SW480 (cell line): ENCODE measurements at places on chromosomes 5 and 9.

- no peak for DNase-seq
Observed at GRCh38 chr9:11755951-11756350, 937.2 kb upstream of the TYRP1 start.

DNA sequence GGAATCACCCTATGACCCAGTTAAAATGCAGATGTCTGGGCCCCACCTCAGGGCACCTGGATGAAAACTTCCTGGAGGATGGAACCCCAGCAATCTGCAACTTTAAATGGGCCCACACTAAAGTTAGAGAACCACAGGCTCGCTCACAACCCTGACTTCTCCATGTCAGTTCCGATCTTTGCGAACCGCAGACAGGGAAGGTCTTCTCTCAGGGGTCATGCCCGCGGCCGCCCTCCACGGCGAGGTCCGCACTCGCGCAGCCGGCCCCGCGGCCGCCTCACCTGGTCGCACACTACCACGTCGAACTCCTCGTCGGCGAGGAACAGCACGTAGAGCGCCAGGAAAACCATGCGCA, 499 bp downstream of the ALG2 start:
- DNase-seq = no peak

- DNase-seq = peak; percentile 56
Observed at GRCh38 chr9:110049699-110050450, 158.1 kb downstream of the C9orf152 start.

- no peak for DNase-seq
Observed at GRCh38 chr5:174328631-174329299, 283.3 kb downstream of the NSG2 start.

- DNase-seq = peak; percentile 56
Observed at GRCh38 chr5:151239237-151239861, 13.6 kb upstream of the GM2A start.

DNA sequence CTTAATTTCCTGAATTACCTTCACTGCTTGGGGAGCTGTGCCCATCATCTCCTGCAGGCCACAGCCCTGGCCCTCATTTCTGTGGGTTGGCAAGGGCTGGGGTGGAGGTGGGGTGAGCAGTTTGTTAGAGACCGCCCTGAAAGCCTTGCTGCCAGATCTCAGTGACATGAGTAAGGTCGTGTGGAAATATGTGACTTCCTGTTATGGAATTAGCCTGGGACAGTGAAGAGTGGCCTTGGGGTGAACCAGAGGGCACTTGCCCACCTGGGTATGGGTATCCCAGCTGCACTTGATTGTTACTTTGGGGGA, 2.5 kb upstream of the HNRNPAB start:
- DNase-seq = no peak

GRCh38 chr5:97629276-97629675, 446.2 kb upstream of the RIOK2 start:
- DNase-seq = no peak

DNA sequence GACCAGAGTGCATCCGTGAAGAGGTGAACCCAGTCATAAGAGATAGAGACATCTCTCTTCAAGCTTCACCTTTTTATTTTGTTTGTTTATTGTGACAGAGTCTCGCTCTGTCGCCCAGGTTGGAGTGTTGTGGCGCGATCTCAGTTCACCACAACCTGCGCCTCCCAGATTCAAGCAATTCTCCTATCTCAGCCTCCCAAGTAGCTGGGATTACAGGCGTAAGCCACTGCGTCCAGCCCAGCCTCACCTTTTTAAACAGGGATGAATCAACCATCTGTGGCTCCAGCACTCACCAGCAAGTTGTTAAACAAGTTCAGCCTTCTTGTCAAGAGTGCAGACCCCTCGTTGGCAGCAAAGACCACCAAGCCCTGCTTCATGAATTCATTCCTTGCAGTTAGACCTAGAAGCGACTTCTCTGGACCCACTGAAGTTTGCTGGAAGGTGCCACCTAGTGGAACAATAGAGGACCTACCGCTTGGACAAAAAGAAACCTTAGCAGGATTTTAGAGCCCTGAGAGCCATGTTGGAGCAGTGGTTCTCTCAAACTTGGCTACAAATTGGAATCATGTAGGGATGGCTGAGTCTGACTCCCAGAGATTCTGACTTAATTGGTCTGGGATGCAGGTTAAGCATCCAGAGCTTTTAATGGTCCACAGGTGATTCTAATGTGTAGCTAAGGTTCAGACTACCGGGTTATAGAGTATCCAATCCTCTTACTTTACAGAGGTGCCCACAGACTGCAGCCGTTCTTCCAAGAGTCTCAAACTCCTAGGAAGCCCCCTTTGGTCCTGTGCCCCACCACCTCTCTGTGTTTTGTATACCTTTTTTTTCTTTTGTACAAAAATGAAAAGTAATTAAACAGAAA, 10.5 kb upstream of the GALNT10 start:
- peak; percentile 77 for DNase-seq

DNA sequence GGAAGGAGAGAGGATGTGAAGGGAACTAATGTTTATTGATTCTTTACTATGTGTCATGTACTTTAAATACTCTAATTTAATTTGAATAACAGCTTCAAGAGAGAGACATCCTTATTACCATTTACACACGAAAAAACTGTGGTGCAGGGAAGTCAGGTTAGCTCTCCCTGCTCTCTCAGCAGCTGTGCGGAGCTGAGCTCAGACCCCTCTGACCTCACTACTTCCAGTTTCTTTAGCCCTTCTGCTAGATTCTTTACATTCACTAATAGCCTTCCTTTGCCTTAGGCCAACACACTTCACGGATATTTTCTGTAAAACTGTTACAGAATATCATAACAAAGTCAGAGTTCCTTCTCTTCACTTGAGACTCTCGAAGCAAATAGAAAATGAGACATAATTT, 131.3 kb upstream of the ARRDC3 start:
- DNase-seq = no peak

- no peak for DNase-seq
Observed at GRCh38 chr5:62778316-62779009, 199.8 kb downstream of the LRRC70 start.

- DNase-seq = peak; percentile 60
Observed at GRCh38 chr9:4530375-4530774, 40.1 kb downstream of the SLC1A1 start.

DNA sequence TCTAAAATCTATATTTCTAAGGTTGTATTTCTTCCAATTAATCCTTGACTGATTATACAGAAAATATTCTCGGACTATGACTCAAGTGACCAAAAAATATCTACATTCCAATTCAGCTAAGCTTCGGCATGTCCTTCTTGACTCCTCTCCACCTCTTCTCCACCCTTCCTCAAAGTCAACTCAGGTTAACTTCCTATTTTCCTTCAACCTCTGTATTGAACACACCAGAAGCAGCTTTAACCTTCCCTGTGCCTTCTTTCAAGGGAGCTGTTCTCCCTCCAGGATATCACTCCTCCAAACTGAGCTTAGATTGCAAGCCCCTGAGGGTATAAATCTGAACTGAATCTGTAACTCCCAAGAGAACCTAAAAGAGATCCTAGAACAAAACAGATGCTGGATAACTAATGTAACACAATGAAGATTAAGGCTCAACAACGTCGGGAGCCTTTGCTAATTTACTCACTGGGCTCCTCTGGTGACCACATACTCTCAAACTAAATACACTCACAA, 1.1 kb downstream of the SLCO4C1 start:
- DNase-seq = no peak

GRCh38 chr5:61023131-61023530, 78.1 kb downstream of the NDUFAF2 start:
- DNase-seq = no peak

GRCh38 chr9:29325894-29326293, 1752.6 kb upstream of the C9orf72 start:
- no peak for DNase-seq

- DNase-seq = no peak
Observed at GRCh38 chr5:126516133-126516532, 78.9 kb downstream of the ALDH7A1 start.

DNA sequence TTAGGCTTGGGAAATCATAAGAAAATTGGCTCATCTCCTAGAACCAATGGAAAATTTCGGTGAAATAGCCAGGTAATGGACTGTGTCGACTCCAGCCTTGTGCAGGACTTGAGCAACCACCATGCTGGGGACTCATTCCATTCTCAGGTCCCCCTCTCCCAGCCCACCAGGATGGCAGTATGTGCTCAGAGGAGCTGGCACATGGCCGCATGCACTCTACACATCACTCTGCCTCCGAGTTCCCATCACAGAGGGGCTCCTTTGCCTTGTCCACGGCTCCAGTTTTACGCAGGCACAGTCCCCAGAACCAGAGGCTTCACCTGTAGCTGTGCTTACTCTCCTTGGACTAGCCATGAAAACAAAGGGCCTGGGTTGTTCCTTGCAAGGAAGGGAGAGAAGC, 149.3 kb downstream of the PAX5 start:
- no peak for DNase-seq

DNA sequence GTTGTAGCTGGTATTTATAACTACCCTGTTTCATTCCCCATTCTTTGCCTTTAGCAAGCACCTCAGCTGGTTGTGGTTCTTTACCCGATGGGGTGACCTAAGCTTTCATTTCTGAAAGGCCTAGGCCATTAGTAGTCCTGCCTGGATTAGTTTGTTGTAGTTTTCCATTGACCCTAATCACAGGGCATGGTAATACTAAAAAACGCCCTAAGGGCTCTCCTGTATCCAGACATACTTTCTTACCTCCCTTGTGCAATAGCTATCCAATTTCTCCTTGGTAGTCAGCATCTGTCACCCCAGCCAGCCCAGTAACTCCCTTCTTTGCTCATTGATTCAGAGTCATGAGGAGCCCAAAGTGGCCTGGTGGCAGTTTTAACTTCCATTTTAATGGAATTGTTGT, 24.0 kb downstream of the TMOD1 start:
- DNase-seq = no peak

DNA sequence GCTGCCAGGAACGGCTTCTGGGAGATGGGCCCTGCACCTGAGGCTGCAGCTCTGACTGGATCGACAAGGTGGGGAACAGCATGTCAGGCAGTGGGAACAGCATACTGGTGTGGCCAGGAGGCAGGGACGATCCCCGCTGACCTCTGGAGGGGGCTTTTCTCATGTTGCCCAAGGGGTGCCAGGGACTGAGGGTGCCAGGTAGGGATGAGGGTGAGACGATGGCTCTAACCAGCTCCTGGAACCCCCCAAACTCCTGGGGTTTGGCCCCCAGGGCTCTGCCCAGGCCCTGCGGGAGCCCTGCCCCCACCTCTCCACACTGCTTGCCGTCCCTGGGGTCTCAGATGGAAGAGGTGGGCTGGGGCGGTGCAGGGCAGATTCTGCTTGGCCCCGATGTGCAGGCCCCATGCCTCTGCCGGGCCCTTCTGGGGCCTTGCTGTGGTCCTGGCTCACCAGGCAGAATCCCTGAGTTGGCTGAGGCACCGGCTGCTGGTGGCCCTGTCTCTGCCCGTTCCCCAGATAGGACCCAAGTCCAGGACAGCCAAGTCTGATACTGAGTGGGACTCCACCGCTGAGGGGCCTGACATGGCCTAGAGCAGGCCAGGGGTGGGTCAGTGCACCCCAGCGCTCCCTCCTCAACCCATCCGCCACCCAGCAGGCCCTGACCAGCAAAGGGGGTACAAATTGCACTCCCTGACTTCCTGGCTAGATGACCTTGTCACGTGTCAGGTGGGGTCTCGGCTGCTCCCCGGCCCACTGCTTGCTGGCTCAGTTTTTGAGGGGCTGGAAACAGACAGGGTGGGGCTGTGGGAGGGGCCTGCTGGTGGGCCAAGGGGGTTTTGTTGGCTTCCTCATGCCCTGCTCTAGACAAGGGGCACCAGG, 28.4 kb upstream of the RNF130 start:
- no peak for DNase-seq

DNA sequence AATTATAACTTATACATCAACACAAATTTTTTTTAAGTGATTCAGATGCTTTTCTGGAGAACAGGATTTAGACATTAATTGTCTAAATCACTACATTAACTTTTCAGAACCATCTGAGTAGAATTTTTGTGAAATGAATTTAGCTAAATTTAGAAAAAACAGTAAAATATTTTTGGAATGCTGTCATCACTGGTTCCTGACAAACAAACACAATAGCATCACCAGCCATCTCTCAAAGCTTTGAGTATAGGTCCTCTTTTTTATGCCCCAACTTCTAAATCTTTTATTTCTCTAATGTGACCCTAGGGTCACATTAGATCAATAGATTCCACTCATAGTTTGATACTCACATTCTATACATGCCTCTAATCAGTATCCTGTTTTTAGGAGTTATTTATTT, 104.6 kb downstream of the PRR16 start:
- no peak for DNase-seq

DNA sequence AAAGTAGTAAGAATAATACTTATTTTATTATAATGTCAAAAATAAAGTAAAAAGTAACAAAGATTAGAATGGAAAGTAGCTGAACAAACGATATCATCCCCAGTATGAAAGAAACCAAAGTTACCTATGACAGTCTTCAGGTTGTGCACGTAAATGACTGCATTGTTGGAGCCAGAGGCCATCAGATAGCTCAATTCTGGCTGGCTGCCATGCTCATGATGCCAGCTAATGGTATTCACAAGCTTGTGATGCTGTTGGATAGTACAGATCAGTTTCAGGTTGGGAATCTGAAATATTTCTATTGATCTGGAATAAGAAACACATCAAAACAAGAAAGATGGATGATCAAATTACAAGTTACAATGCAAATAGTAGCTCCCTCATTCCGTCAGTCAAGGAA, 21.1 kb downstream of the GEMIN5 start:
- DNase-seq = no peak

GRCh38 chr9:69090140-69090750, 54.7 kb downstream of the FXN start:
- no peak for DNase-seq

- no peak for DNase-seq
Observed at GRCh38 chr9:81759680-81760215, 70.4 kb upstream of the TLE1 start.

DNA sequence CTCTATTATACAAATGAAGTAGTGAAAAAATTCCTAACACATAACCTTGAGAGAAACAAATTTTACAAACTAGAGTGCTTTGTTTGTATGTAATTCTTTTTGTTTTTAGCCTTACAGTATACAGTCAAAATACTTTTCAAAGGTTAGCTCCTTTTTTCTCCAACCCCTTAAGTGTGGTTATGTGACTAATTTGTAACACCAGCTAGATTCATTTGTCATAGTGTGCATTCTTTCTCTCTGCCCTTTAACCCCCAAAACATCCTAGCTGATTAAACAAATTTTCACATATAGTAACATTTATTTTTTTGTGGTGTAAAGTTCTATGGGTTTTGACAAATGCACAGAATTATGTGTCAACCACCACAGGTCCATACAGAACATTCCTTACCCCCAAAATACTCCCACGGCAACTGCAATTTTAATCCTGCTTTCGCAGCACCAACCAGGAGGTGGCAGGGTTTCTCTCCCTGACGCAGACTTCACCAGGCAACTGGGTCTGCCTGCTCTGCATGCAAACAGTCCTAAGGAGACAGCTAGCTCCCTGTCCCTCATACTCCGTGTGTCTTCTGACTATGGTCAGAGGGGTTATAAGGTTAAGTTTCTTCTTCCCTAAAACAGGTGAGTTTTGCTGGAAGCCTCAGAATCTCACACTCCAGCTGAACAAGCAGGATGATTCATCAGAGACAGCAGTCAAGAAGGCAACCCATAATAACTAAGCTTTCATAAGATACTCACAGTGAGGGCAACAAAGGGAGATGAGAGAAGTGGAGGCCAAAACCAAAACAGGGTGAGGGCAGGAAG, 44.5 kb upstream of the NR5A1 start:
- DNase-seq = peak; percentile 60
